Right ventricle myocardium superior (tissue), 1 donor: ENCODE measurements at places on chromosomes 1 and 21. TPM values are rescaled to one million over a fixed set of nuclear protein-coding genes. Genes with fewer than 3 reads are reported as not detected.

AADACL4 gene
- total RNA-seq = not detected

NHLH1 gene
- not detected for total RNA-seq

CYP4A11 gene
- not detected for total RNA-seq

TMPRSS15 gene
- total RNA-seq = not detected

PLPPR4 gene
- total RNA-seq = 0.11 TPM

FAM151A gene
- 2.1 TPM for total RNA-seq

FBXO2 gene
- 2.3 TPM for total RNA-seq

- peak; percentile 53 for DNase-seq
These were observed 9.6 kb downstream of the VPS26C start for GRCh38 chr21:37257511-37257966.

DNA sequence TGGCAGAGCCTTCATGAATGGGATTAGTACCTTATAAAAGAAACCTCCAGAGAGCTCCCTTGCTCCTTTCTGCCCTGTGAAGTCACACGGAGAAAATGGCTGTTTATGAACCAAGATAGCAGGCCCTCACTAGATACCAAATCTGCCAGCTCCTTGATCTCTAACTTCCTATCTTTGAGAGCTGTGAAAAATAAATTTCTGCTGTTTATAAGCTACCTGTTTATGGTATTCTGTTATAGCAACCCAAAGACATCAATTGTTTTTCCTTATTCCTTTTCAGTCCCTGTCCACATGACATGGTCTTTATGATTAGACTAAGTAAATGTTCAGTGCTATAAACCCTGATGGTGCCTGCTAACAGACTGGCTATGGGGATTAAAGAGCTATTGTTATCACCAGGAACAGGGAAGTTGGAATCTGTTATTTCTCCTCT, 9.7 kb upstream of the STIL start:
- no peak for DNase-seq

GRCh38 chr21:35390013-35390776, 341.1 kb upstream of the RUNX1 start:
- DNase-seq = no peak

DNA sequence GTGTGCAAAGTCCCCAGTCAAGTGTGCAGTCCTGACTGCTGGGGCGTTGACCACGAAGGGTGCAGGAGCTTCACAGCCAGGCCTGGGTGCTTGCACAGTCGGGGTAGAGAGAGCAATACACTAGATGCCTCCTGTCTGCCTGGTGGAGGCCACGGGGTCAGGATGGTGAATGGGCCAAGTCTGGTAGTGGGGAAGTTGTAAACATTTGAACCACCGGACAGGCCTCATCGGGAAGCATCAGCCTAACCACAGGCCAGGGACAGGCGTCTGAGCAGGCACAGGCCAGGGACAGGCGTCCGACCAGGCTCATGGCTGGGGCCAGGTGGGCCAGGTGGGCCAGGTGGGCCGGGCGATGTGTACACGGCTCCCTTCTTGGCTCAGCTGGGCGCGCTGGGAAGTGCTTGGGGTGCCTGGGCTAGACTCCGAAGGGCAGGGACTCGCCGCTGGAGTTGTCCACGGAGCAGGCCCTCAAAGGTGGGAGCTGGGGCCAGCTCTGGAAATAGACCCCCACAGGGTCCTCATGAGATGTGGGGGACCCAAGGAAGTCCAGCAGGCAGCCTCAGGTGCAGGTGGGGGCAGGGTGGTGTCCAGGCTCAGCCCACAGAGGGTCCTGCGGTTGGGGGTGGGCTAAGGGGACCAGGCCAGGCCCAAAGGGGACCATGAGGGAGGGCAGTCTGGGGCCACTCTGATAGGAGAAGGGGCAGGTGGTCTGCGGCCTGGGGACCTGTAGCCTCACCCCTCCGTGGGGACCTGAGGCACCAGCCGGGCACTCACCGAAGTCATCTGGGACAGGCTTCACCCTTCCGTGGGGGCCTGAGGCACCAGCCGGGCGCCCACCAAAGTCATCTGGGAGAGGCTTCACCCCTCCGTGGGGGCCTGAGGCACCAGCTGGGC, 15.0 kb downstream of the COL6A1 start:
- peak; percentile 40 for DNase-seq

DNA sequence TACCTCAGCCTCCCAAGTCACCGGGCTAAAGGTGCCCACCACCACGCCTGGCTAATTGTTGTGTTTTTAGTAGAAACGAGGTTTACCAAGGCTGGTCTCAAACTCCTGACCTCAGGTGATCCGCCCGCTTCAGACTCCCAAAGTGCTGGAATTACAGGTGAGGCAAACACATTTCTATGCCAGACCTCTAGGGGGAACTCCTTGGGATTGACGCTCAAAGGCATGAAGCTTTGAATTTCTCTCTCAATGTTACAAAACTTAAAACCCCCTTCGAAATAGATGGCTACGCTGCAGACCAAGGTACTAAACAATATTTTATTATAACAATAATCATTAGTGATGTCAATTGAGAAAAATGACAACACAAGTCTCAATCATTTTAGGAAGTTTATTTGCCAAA, 330.0 kb downstream of the SETD4 start:
- DNase-seq = no peak

DNA sequence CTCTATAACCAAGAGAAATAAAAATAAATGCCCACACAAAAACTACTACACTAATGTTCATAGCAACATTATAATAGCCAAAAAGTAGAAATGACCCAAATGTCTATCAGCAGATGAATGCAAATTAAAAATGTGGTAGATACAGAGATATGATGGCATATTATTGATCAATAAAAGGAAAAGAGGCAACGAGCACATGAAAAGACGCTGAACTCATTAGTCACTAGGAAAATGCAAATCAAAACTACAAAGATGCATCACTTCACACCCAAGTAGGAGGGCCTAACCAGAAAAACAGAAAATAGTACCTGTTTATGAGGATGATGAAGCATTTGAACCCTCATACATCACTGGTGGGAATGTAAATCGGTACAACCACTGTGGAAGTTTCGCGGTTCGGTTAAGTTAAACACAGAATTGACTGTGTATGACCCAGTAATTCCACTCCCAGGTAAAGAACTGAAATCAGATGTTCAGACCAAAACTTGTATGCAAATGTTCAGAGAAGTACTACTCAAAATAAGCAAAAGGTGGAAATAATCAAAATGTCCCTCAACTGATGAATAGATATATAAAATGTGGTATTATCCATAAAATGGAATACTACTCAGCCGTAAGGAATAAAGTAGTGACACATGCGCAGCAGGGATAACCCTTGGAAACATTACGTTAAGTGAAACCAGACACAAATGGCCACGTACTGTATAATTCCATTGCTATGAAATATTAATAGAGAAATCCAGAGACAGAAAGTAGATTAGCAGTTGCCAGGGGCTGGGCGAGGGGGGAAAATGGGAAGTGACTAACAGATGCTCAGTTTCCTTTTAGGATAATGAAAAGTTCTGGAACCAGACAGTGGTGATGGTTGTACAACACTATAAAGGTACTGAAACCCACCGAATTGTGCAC, 3.1 kb downstream of the USP48 start:
- no peak for DNase-seq

GRCh38 chr1:59332983-59333382, 36.1 kb downstream of the FGGY start:
- no peak for DNase-seq

GRCh38 chr21:35537604-35538003, 488.5 kb upstream of the RUNX1 start:
- no peak for DNase-seq

DNA sequence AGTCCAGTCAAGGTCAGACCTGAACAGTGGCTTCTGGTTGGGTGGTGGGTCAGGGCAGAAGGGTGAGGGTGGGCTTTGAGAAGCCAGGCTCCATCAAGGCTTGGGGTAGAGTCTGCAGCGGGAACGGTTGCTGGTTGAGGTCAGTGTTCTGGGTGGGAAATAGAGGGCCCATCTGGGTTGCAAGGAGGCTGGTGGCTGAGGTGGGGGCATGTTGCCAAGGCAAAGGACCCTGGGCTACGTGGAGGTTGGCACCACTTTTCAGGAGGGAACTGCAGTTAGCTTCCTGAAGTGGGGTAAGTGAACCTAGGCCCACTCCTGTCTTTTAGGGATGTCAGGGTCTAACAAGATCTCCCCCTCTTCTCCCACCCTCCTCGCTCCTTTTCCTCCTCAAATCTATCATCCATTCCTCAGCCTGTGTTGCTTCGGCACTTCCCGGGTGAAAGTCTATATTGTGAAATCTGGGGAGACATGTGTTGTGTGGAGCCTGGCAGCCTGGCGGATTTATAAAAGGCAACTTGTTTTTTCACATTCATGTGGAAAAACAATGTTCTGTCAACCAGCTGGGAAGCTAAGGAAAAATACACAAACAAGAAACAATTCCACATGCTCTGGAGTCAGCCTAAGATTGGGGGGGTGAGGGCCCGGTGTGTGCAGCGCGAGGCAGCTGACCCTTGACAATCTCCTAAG, 1.5 kb downstream of the IL22RA1 start:
- no peak for DNase-seq

- no peak for DNase-seq
These were observed 391.6 kb downstream of the PBX1 start for GRCh38 chr1:164950541-164950986.

- DNase-seq = no peak
These were observed 183.0 kb downstream of the ZBTB18 start for GRCh38 chr1:244234009-244234643.

DNA sequence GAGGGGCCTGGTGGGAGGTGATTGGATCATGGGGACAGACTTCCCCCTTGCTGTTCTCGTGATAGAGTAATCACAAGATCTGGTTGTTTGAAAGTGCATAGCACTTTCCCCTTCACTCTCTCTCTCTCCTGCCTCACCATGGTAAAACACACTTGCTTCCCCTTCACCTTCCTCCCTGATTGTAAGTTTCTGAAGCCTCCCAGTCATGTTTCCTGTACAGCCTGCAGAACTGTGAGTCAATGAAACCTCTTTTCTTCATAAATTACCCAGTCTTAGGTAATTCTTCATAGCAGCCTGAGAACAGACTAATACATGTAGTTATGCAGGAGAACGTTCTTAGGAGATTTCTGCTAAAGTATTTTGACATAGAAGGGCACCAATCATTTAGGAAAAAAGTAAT, 59.9 kb upstream of the FBXO28 start:
- no peak for DNase-seq

GRCh38 chr1:159829273-159829634, 2.6 kb downstream of the SLAMF8 start:
- DNase-seq = peak; percentile 70

GRCh38 chr1:165856606-165857005, 29.2 kb downstream of the UCK2 start:
- no peak for DNase-seq

DNA sequence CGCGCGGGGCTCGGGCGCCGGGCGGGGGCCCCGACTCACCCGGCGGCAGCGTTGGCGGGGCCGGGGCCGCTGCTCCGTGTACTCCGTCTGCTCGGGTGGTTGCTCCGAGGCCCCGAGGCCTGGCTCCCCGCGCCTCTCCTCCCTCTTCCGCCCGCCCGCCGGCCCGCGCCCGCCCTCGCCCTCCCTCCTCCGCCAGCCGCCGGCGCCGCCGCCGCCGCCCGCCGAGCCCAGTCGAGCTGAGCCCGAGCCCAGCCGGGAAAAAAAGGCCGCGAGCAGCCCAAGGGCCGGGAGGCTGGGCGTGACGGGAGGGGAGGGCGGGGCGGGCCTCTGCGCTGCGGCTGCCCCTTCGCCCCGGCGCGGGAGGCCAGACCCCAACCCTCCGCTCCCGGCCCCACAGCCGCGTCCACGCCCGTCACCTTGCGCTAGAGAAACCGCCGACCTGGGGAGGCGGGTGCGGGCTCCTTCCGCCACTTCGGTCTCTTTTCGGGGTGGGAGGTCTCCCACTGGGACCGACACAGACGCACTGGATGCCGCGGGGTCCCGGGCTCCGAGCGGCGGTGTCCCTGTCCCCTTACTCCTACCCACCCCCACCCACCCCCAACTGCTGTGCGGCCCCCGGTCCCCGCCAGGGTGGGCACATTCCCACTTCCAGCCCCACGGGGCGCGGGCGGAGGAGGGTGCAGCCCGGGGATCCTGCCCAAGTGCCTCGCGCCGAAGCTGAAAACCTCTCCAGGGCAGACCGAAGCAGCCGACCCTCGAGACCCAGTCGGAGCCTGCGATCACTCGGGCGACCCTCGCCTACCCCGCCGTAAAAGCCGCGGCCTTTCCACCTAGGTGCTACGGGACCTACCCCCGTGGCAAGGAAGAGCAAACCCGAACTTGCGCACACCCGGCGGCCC, at the start of gene CERS2:
CERS2 (minus strand) TSS at position 256 of the 899 bp plus-strand sequence. CDS start 5,745 bp downstream, outside the sequence.
- DNase-seq = peak; percentile 90

DNA sequence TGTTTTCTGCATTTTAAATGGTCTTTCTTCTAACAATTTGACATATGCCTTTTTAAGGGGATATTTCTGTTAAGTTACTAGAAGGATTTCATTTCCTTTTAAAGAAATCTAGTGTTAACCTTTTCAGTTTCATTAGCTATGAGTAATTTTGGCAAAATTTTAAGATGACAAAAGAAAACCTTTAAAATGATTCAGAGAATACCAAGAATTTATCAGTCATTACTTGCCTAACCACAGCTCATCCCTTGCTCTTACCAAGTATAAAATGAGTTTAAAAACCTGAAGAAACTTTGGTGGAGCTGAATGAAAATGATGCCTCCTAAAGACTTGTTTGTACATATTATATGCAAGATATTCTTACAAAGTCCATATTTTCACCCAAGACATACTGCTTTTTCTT, 101.7 kb downstream of the NEK7 start:
- DNase-seq = no peak

DNA sequence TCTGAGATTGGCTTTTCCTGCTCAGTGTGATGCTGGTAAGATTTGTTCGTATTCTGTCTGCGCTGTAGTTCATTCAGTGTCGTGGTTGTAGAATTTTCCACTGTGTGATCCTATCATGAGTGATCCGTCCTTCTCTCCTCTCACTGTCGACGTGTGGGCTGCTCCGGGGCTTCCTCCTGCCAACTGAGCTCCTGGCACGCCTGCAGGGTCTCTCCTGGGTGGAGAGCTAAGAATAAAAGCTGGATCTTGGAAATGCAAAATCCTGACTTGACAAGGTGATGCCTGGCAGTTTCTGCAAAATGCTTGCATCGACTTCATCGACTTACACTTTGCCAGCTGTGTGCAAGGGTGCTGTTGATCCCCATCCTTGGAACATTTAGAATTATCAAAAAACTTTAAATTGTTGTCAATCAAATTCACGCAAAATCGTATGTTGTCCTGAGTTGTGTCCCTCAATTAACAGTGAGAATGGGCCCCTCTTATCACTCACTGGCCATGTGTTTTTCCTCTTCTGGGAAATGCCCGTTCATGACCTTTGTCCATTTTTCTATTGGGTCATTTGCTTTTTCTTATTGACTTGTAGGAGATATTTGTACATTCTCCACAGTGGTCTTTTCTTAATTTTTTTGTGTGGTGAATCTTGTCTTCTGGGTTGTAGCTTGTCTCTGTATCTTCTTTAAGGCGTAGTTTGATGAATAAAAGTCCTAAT, 125.5 kb downstream of the CRYAA start:
- peak; percentile 54 for DNase-seq

- DNase-seq = no peak
These were observed 374.5 kb downstream of the RPS6KC1 start for GRCh38 chr1:213425376-213426030.
